Left lung (tissue), 14 donors: ENCODE measurements at places on chromosomes 1 and 21.

DNA sequence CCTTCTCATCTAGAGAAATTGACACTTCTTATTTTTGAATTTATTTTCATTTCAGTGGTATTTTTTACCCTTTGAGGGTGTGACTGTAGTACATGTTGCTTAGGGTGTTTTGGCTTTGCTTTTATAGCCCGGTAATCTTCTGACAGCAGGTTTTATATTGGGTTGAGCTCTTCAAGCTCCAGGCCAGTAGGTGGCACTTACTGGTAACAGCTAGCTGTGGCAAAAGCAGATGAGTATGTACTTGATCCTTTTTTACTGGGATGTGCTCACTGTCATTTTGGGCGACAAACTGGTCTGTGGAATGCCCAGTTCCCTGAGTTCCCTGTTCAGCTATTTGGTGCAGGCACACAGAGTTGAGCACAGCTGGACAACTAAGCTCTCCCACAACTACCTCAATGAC is 916.2 kb upstream of the B3GALT2 start:
- no peak for DNase-seq

GRCh38 chr1:159015440-159015909 is 5.8 kb downstream of the IFI16 start:
- DNase-seq: no peak

DNA sequence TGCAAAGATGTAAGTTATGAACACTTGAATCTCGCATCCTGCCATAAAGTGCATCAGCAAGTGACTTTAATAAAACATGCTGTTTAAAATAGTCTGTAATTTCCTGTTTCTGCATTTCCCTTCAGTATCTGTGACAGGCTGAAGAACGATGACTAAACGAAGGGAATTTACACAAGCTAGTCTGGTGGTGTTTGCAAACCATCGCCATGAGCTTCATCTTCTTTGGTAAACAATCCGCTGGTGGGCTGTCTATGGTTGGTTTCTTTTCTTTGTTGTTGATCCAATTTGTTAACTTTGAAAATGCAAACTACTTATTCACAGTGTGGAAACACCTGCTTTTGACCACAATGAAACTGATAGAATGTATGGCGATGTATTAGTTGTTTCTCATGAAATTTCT is 13.9 kb downstream of the SERTAD4 start:
- no peak for DNase-seq

- DNase-seq: no peak
These were observed 20.6 kb downstream of the STUM start for GRCh38 chr1:226568975-226569741.

GRCh38 chr1:176989023-176989422 is 175.5 kb downstream of the ASTN1 start:
- no peak for DNase-seq

GRCh38 chr1:81838600-81839218 is 38.0 kb downstream of the ADGRL2 start:
- DNase-seq: no peak

DNA sequence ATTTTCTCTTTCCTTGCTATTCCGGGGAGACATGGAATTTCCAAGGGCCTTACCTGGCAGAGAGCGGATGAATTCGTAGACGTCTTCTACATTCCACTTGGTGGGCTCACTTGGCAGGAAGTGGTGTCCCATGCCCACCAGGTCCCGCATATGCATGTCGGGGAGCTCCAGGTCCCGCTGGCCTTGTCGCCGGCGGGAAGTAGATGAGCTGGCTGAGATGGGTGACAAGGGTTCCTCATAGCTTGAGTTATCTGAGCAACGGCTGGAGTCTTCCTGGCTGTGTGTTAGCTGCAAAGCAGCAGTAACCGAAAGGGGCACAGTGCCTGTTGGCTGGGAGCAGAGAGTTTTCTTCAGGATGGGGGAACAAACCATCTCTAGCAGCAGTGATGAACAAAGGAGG is 7.9 kb upstream of the A3GALT2 start:
- DNase-seq: no peak

DNA sequence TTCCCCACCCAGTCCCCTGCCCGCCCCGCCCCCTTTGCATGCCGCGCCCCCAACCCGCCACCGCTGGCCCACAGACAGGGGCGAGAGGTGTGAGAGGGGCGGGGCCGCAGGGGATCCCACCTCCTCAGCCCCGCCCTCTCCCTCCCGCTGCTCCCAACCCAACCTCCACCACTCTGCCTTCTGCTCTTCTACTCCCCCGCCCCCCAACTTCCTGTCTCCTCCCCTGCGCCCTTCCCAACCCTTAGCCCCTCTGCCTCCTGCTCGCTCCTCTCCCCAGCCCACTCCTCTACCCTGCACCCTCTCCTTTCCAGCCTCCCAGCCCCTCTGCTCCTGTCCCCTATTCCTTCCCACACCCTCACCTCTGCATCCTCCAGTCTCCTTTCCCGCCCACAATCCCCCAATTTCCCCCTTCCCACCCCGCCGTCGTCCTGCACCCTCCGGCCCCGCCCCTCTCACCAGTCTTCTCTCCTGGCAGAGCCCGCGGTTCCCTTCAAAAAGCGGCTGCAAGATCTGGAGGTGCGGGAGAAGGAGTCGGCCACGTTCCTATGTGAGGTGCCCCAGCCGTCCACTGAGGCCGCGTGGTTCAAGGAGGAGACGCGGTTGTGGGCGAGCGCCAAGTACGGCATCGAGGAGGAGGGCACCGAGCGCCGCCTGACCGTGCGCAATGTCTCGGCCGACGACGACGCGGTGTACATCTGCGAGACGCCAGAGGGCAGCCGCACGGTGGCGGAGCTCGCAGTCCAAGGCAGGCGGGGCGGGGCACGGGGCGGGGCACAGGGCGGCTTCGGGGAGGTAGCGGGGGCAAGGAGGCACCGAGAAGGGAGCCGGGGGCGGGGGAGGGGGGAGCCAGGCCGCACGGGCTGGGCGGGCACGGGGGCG is 5.4 kb downstream of the OBSCN start:
- peak; percentile 90 for DNase-seq

DNA sequence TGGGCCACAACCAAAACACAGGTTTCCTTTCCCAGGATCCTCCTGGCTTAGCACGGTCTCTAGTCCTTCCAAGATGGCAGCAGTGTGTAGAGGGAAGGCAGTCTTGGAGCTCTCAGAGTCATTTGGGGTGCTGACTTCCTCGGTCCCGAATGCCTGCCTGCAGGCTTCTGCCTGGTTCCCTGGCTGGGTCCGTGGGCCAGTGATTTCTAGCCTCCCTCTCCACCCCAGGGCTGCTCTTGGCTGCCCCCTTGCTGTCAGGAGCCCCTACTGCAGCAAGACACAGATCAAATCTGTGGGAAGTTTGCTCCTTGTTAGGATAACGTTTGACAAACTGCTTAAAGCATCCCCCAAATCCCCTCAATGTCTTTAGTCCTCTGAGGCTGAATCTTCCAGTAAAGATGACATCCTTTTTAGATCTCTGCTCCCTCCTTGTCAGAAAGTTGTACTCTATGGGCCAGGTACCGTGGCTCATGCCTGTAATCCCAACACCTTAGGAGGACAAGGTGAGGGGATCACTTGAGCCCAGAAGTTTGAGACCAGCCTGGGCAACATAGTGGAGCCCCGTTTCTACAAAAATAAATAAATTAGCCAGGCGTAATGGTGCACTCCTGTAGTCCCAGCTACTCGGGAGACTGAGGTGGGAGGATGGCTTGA is 272.5 kb downstream of the RRAGC start:
- DNase-seq: peak; percentile 43

DNA sequence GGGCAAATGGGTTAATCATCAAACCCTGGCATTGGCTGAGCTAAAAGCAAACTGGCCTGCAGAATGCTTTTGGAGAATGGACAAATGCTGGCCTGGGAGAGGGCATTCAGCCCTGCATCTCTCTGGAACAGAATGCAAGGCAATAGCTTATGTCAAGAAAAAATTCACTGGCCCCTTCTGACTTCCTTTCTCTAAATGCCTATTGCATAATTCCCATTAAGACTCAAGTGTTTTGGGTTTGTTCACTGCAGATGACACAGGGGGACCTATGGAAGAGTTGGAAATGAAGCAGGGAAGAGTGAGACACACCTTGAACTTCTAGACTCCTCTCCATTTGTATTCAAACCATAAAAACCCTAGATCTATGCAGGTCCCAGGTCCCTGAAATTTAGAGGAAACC is 15.9 kb downstream of the PEA15 start:
- DNase-seq: no peak

DNA sequence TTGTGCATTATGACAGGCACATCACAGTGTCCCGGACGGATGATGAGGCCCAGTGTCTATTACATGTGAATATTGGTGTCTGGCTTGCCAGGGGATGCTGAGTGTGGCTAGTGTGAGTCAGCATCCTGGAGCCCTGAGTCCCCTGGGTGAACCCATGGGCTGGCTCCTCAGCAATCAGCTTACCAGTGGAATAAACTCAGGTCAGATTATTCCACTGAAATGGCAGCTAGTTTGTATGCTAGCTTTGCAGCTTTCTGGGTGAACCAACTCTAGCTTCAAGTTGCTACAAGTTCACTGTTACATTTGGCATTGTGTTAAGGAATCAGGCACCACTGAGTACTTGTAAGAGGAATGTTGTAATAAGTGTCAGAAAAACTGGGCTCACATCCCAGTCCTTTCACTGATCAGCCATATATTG is 23.9 kb upstream of the RPTN start:
- no peak for DNase-seq

GRCh38 chr21:45019076-45019886 is 55.1 kb upstream of the ADARB1 start:
- no peak for DNase-seq

GRCh38 chr1:32181065-32181464 is 1.6 kb downstream of the TXLNA start:
- no peak for DNase-seq

- DNase-seq: no peak
These were observed 81.3 kb downstream of the SASS6 start for GRCh38 chr1:100051401-100051800.

GRCh38 chr1:161351482-161351881 is 16.2 kb downstream of the CFAP126 start:
- DNase-seq: no peak

GRCh38 chr1:182268669-182269068 is 122.9 kb downstream of the GLUL start:
- no peak for DNase-seq

- DNase-seq: no peak
These were observed 261.2 kb downstream of the S1PR1 start for GRCh38 chr1:101497881-101498559.

DNA sequence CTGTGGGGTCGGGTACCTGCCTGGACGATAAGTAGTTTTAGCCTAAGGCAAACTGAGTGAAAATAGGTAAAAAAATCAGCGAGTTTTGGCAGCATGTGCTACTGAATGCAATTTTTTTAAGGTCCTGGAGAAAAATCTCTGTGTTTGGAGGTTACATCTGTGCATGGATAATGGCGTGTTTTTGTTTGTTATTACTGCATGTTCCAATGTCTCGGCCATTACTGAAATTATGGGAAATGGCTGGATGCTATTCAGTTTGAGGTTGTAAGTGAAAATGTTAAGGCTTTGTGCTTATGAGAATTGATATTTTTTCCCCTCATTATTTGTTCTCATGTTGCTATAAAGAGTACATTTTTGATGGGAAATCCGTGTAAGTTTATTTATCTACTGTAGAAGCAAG is 441.7 kb downstream of the PRDM2 start:
- DNase-seq: no peak

GRCh38 chr1:206831650-206832049 is 33.8 kb upstream of the IL20 start:
- DNase-seq: no peak

GRCh38 chr21:33080376-33080775 is 10.4 kb downstream of the OLIG1 start:
- no peak for DNase-seq

GRCh38 chr1:110339407-110340206 is 430 bp downstream of the RBM15 start:
- no peak for DNase-seq

- no peak for DNase-seq
These were observed 20.9 kb downstream of the GADD45A start for GRCh38 chr1:67705735-67706453.

DNA sequence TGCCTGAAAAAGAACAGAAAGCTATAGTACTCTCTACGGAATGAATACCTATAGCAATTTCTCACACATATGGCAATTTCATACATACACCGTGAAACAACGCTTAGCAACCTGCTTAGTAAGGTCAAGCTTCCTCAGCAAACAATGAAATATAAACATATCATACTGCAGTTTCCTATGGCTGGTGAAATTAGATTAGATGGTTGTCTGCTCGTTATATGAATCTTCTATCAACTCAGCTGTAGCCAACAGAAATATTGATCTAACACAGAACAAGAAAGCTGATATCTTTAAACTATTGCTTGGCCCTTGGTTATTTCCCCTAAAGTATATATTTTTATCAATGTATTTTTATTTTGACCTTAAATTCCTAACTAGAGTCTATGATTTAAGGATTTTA is 187.8 kb downstream of the SLC44A5 start:
- no peak for DNase-seq

- no peak for DNase-seq
These were observed 92.5 kb downstream of the SLC25A24 start for GRCh38 chr1:108107658-108108057.

DNA sequence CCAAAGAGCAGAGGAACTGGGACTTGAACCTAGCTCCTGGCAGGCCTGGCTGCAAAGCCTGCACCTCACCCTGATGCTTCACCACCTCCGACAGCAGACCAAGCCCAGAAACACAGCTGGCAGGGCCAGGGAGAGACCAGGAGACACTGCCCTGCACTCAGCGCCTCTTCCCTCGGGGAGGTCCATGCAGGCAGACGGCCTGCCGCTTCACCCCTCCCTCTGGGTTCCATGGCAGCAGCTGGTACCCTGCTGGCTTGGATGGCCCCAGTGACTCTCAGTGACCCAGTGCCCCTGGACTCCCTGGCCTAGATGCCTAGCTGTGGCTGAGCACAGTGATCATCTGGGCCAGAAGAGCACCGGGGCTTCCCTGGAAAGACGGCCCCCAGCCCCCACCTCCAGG is 65.3 kb upstream of the TARDBP start:
- DNase-seq: no peak

GRCh38 chr1:203084588-203085527 is 954 bp downstream of the MYOG start:
- DNase-seq: no peak

DNA sequence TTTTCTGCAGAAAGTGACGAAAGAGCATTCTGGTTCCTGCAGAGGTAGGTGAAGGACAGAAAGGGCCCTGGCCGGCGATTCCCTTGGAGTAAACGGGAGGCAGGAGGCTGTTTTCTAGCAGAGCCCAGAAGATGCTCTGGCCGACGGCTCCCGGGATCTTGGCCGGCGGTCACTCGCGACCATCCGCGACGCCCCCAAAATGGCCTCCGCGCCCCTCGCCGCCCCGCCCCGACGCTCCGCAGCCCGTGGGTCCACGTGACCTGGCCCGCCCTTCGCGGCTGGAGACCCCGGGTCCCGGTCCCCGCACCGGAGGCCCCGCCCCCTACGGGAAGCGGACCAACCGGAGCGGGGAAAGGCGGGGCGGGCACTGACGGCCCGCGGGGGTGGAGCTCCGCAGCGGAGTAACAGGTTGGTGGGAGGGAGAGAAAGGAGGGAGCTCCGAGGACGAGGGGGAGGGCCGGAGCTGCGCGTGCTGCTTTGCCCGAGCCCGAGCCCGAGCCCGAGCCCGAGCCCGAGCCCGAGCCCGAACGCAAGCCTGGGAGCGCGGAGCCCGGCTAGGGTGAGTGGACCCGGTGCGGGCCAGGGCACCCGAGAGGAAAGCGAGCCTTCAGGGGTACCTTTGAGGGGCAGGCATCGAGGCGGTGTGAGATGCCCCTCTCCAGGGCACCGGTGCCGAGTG is at the start of gene CGN:
Gene CGN (plus strand): TSS at position 431 of the 679 bp plus-strand sequence. CDS start 7,133 bp downstream, outside the sequence.
- peak; percentile 89 for DNase-seq
